Ovary (tissue), 10 donors: ENCODE measurements at places on chromosomes 4 and X.

DNA sequence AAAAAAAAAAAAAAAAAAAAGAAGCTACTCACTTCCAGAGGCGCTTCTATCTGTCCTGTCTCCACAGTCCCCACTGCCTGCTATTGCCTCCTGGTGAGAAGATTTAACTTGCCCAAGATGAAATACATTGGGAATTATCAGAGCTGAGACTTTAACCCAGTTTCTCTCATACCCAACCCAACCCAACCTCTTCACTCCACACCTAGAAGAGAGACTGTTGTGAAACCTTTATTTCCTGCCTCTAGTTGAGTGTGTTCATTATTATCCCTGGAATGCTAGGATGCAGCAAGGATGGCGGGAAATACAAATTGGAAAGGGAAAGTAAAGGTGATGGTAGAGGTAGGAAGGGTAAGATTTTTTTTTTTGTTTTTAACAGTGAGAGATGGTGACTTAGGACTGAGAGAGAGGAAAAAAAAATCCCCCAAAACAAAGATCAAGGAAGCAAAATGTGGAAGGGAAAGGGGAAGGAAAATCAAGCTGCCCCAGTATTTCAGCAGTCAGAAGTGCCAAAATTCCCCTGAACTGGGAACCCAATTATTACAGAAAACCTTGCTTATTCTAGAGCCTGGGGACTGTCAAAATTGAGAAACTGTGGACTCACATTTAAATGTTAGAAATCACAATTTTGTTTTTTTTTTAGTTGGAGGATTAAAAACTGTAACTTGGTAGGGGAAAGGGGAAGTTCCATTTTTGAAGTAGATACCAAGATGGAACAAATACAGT, 253.0 kb downstream of the PTTG2 start:
- no peak for DNase-seq

DNA sequence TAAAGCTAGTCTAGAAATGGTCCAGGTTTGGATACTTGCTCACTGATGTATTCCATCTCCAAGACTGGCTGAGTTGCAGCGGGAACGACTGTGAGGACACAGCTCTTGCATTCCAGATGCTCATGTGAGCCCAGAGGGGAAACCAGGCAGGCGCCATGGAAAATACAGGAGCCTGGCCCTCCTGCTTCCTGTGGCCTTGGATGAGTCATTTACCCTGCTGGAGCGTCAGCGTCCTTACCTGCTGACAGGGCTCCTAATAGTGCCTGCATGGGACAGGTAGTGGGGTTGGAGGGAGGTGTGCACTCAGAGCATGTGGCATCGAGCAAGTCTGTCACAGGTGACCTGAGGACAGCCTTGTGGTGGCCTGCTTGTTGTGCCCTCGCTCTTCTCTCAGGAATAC, 69.4 kb downstream of the NSG1 start:
- DNase-seq, result no peak

GRCh38 chr4:186249785-186250754, 15.9 kb upstream of the F11 start:
- DNase-seq, result no peak

GRCh38 chr4:81808011-81808672, 336.4 kb upstream of the RASGEF1B start:
- DNase-seq, result no peak

DNA sequence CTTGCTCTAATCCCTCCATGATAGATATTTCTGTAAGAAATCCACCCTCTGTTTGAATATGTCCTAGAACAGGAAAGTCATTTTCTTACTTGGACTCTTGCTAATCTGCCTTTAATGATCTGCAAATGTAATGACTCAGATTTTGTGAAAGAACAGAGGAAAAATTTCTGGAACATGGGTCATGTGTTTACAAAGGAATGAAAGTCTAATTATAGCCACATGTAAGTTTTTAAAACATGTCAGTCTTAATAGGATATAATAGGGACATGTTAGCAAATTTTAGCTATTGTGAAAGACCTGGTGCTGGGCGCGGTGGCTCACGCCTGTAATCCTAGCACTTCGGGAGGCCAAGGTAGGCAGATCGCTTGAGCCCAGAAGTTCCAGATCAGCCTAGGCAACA, 47.6 kb downstream of the GRK4 start:
- no peak for DNase-seq

GRCh38 chr4:129230846-129231245, 134.9 kb downstream of the C4orf33 start:
- DNase-seq, result no peak
